Endothelial cell (in vitro differentiated cells): ENCODE measurements at places on chromosomes 5 and 9.

DNA sequence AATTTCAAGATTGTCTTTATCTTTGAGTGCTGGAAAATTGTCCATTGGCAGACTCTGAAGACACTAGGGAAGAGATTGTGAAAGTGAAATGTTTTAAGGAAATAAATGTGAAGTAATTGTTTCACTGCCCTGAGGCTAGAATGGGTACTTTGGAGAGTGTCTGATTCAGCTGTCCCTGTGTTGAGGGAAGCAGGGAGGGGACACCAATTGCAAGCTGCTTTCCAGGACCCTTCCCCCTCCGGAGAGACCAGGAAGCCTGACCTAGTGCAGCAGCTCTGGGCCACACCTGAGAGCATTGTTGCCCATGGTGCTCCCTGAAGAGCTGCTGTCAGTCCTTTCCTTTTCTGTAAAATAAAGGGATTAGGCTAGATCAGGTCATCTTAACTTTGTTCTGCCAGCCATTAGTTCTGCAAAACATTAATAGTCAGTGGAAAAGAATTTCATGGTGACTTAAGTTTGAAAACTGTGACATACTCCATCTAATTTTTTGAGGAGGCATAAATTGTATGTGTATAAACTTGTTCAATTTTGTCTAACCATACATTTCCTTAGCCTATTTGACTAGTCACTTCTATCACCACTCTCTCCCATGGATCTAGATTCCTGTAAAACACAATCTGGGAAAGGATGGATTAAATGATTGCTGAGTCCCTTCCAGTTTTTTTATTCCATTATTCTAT, 18.8 kb downstream of the MAP1B start:
- no peak for DNase-seq

GRCh38 chr9:38227061-38227540, 158.1 kb upstream of the SHB start:
- DNase-seq: peak; percentile 35

- no peak for DNase-seq
Measured at GRCh38 chr9:79193001-79193400, 378.8 kb upstream of the TLE4 start.

GRCh38 chr5:176486189-176486757, 38.1 kb downstream of the FAF2 start:
- no peak for DNase-seq

- DNase-seq: no peak
Measured at GRCh38 chr9:36969216-36969771, 64.8 kb downstream of the PAX5 start.

DNA sequence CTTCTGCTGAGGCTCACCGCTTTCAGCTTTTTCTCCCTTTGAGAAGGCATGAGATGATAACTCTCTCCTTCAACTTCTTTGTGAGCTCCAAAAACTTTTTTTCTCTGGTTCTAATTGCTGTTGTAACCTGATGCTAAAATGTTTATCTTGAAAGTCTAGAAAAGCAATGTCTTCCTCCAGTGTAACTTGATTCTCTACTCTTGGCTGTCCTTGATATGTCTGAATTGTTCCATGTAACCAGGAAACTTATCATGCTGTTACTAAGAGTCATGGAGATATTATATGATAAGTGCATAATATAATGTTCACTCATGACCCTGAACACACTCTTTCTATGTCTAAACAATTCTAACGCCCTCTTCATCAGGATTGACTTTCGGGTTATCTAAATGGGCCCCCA, 128.0 kb upstream of the ABCA1 start:
- no peak for DNase-seq

- no peak for DNase-seq
Measured at GRCh38 chr5:39674209-39675082, 249.7 kb upstream of the DAB2 start.

DNA sequence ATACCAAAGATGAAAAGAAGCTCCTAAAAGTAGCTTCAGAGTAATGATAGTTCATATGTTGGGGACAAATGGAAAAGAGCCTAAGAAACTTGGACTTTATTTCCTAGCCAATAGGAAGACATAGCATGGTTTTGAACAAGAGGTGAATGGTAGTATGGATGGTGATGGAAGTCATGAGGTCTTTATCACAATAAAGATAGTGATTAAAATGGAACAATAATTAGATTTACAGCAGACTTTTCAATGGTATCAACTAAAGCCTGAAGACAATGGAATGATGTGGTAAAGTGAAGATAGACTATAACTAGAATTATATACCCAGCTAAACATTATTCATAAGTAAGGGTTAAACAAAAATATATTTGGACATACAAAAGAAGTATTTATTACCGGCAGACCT, 131.2 kb downstream of the RAB3C start:
- no peak for DNase-seq

GRCh38 chr5:81164936-81165335, 68.2 kb upstream of the CKMT2 start:
- DNase-seq: no peak

DNA sequence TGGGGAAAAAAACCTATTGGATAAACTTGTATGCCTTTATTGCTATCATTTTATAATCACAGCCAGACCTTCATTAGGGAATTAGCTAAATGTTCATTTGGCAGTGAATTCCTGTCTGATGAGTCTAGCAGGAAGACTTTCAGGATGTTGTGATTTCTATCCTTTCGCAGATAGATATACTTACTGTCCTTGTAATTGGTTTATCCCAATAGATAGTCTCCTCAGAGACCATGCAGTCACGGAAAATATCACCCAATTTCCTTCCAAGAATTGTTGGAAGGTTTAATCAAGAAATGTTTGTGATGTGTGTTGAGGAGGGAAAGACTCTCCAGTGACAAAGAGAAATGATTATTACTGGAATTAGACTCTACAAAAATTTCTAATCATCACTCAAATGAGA, 1937.9 kb upstream of the WWC1 start:
- DNase-seq: no peak

DNA sequence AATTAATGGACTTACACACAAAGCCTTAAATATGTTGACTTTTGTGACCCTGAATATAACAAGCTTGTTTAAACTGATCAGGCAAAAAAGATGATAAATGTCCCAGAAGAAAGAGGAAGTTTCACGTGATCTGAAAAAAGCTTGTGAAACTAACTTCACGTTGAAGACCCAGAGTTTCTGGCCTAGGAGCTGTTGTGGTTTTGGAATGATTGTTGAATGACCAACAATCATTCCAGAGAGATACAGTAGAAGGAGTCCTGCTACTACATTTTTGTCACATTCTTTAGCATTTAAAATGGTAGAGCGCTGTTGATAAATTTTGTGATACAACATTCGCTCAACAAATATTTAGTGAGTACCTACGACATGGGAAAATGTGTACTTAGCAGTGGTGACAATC, 143.1 kb upstream of the FBN2 start:
- no peak for DNase-seq

- DNase-seq: no peak
Measured at GRCh38 chr9:98736226-98736625, 27.5 kb upstream of the GABBR2 start.

- DNase-seq: no peak
Measured at GRCh38 chr9:107216329-107216728, 66.8 kb upstream of the RAD23B start.

DNA sequence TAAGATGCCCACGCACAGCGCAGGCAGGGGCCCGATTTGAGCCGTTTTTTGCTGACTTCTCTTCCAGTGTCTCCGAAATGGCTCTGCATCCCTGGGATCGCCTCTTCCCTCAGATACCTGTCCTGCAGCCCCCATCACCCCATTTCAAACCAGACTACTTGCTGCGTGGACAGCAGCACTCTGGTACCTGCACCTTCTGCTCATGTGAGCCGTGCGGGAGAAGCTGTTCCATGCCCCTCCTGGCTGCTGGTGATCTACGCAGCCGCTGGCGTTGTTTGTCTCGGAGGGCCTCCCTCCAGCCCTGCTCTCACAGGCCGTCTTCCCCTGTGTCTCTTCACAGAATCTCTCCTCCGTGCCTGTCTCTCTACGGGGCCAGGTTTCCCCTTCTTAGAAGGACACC, 13.4 kb downstream of the CEP72 start:
- no peak for DNase-seq

GRCh38 chr5:142191776-142192175, 83.2 kb downstream of the NDFIP1 start:
- no peak for DNase-seq
